ENCODE measurements at places on chromosomes 7 and 10. TPM values are rescaled to one million over a fixed set of nuclear protein-coding genes. Genes with fewer than 3 reads are reported as not detected.
A peak's percentile ranks its signal among the peaks of the same experiment; 100 is the strongest.

Gene MYL10
- not detected for total RNA-seq

Gene SFTPA1
- total RNA-seq = not detected

Gene UTF1
- total RNA-seq = not detected

- H3K36me3 ChIP-seq = peaks cover 8% of the 10 kb centered on the region
- peaks cover 3% of the 10 kb centered on the region for H3K4me1 ChIP-seq
- H3K27me3 ChIP-seq = no peaks in the 10 kb centered on the region
- H3K27ac ChIP-seq = no peak overlapping the region
Observed at GRCh38 chr7:150415161-150416153, 35.0 kb upstream of the GIMAP8 start.

DNA sequence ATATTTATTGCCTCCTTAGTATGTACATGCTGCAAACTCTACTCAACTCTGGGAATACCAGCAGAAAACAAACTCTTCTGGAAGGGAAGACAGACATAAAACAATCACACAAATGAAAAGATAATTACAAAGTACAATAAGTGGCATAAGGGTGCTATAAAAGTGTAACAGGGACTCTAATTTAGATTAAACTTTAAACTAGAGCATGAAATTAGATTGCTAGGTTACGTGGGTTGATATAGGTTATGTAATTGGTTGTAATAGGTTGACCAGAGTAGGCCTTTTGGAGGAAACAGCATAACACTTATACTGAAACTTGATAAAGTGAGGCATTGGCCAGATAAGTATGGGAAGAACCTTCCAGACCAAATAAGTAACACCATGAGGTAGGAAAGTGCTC lies 26.2 kb upstream of the DKK1 start:
- no peak for DNase-seq
- no peak overlapping the region for H3K4me3 ChIP-seq
- no peaks in the 10 kb centered on the region for H3K27me3 ChIP-seq

DNA sequence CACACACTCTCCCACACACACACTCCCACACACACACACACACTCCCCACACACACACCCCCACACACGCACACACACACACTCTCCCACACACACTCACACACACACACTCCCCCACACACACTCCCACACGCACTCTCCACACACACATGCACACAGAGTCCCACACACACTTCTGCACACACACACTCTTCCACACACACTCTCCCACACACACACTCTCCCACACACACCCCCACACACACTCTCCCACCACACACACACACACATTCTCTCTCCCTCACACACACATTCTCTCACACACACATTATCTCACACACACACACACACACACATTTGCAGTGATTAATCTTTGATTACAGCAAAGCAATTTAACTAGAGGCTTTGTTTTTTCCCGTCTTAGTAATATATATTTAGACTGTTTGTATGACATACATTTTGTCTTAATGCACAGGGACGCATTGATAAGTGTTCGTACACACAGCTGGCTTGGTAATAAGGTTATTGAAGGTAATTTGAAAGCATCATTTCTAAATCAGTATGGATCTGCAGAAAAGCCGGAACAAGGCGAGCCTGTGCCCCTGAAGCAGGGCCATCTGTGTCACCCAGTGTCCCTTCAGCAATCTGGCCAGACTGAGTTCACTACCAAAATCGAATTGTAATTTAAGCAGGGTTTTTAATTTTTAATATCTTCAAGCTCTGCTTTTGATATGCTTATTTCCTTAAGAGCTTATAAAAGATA lies 69.9 kb upstream of the SH2B2 start:
- no peaks in the 10 kb centered on the region for H3K4me1 ChIP-seq
- H3K36me3 ChIP-seq = peaks cover 1% of the 10 kb centered on the region
- no peak overlapping the region for H3K27ac ChIP-seq
- no peak for DNase-seq
- H3K27me3 ChIP-seq = no peaks in the 10 kb centered on the region

- no peak for DNase-seq
- H3K4me3 ChIP-seq = no peak overlapping the region
- peaks cover 13% of the 10 kb centered on the region for H3K27me3 ChIP-seq
- no peaks in the 10 kb centered on the region for H3K36me3 ChIP-seq
- no peaks in the 10 kb centered on the region for H3K4me1 ChIP-seq
Observed at GRCh38 chr7:116809636-116810266, 52.6 kb upstream of the CAPZA2 start.

GRCh38 chr10:17789396-17789795 lies 19.8 kb upstream of the MRC1 start:
- no peaks in the 10 kb centered on the region for H3K36me3 ChIP-seq
- DNase-seq = no peak
- peaks cover 3% of the 10 kb centered on the region for H3K4me1 ChIP-seq
- H3K27me3 ChIP-seq = peaks cover 4% of the 10 kb centered on the region
- no peak overlapping the region for H3K27ac ChIP-seq

- H3K4me1 ChIP-seq = peaks cover 3% of the 10 kb centered on the region
- no peak overlapping the region for H3K27ac ChIP-seq
- no peaks in the 10 kb centered on the region for H3K36me3 ChIP-seq
- peaks cover 69% of the 10 kb centered on the region for H3K27me3 ChIP-seq
- H3K4me3 ChIP-seq = peak overlapping the region; percentile 8
- DNase-seq = no peak
Observed at GRCh38 chr7:49774459-49775064, 1.1 kb downstream of the VWC2 start.

GRCh38 chr10:60594476-60595051 lies 183.7 kb upstream of the CDK1 start:
- DNase-seq = no peak
- H3K36me3 ChIP-seq = no peaks in the 10 kb centered on the region
- H3K27me3 ChIP-seq = no peaks in the 10 kb centered on the region
- no peak overlapping the region for H3K4me3 ChIP-seq
- H3K4me1 ChIP-seq = no peaks in the 10 kb centered on the region

DNA sequence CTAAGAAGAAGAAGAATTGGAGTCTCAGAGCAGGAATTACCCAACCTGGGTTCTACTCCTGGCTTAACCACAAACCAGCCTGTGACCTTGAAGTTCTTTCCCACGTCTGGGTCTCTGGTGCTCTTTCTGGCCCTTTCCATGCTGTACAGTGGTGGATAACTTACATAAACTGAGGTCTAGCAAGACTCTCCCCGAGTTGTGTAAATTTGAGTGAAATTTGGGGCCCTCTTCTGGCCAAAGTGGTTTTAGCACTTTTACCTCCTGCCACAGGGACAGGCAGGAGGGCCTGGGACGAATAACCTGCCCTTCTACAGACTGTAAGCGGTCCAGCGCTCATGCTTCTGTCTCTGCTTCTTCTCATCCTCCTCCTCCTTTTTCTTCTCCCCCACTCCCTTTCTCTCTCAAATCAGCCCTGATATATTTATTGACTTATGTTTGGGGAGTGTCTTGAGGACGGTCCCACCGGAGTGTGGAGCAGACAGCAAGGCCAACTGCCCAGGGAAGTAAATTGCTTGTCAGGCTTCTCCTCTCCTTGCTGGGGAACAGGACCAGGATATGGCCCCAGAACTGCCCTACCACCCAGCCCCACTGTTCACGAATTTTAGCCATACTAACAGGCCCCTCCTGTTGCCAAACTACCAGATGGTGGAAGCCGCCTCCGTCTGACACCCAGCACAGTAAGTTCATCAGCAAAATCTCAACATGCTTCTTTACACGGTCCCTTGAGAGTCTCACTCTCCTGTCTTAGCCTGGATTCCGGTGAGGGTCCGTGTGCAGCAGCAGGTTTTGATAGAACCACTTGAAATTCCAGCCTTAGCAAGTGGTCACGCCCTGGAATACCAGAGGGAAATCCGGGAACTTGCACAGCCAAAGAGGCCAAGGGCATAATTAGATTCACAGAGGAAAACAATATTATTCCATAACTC lies 4.0 kb upstream of the SH3PXD2A start:
- H3K27ac ChIP-seq = no peak overlapping the region
- no peak for DNase-seq
- H3K27me3 ChIP-seq = peaks cover 34% of the 10 kb centered on the region
- H3K36me3 ChIP-seq = peaks cover 5% of the 10 kb centered on the region
- H3K4me1 ChIP-seq = peaks cover 3% of the 10 kb centered on the region

DNA sequence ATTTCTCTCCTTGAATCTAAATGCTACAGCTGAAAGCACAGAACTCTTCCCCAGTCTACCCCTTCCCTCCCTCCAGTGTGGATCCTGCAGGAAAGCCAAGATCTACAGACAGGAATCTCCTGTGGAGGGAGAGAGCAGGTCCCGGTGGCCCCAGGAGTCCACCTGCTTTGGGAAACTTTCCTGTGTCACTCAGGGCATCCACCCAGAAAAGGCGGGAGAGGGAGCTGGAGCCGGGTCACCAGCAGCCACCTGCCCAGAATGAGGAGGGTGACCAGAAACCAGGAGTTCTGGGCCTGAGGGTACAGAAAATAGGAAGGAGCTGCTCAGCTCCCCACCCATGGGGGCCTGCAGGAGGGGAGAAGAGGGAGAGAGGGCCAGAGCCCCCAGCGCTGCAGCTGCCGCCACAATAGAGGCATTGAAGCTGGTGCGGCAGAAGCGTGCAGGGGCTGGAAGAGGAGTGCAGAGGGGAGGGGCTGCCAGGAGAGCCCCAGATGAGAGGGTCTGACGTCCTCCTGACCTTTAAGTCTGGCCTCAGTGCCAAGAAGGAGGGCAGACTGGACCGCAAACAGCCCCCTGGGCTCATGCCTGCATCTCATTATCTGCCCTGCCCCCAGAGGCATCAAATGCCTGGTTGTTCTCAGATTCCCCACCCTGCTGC lies 56.3 kb upstream of the TMEM72 start:
- no peak overlapping the region for H3K4me3 ChIP-seq
- DNase-seq = no peak
- no peaks in the 10 kb centered on the region for H3K4me1 ChIP-seq
- no peak overlapping the region for H3K27ac ChIP-seq
- no peaks in the 10 kb centered on the region for H3K27me3 ChIP-seq

DNA sequence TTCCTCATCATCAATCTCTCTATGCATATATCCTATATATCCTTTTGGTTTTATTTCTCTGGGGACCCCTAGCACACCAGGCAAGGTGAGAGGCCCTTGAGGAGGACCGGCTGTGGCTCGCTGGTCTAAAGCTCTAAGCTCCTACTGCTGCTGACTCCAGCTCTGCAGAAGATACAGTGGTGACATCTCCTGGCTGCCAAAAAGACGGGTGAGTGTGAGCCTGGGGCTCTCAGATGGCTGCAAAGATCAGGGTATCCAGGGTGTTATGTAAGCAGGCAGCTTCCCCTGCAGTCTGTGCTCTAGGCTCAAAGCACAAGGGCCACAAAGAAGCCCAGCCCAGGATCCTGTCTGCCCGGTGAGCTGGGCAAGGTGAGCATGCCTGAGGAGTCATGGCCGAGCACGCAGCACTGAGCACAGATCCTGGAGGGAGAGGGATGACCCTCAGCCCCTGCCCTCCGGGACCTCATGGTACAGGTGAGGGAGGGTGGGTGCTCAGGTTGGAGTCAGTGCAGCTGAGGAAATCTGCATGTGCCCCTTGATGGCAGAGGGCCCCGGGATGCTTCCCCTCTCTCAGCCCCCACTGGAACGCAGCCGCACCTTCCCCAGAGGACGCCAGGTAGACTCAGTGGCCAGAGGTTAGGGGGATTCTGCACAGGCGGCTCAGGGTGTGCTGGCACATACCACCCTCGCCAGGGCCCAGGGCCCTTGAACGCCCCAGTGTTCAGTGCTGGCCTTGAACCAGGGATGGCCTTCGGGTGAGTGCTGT lies 95.4 kb upstream of the INSIG1 start:
- H3K4me3 ChIP-seq = no peak overlapping the region
- no peak overlapping the region for H3K27ac ChIP-seq
- H3K4me1 ChIP-seq = peaks cover 15% of the 10 kb centered on the region
- H3K27me3 ChIP-seq = peaks cover 2% of the 10 kb centered on the region
- no peak for DNase-seq

DNA sequence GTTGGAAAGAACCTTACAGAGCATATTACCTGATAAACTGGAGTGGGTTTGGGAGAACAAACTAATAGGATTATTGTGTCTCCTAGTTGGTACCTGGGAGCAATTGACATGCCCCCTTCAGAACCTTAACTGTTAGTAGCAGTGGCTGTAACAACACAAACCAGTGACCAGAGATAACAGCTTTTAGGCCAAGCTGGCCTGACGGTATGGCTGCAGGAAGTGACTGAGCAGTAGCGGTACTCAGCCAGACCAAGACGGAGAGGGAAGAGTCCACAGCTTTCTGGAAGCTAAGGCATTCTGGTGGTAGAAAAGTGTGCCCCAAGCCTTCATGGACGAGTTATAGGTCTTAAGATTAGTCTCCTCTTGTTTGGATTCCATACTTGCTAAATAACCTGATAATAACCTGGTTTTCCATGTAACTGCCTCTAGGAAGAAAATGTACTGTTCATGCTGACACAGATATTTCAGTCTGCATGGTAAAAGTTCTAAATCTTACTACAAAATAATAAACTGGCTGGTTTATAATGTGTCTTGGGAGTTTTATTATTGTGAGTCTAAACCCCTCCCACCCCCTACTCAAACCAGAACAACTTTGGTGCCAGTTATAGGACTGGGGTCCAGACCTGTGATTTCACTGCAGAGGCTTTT lies 11.3 kb downstream of the NOLC1 start:
- H3K27ac ChIP-seq = no peak overlapping the region
- peaks cover 4% of the 10 kb centered on the region for H3K4me1 ChIP-seq
- peaks cover 16% of the 10 kb centered on the region for H3K36me3 ChIP-seq
- H3K4me3 ChIP-seq = no peak overlapping the region

GRCh38 chr10:1543596-1543995 lies 193.7 kb downstream of the ADARB2 start:
- DNase-seq = no peak
- H3K27ac ChIP-seq = no peak overlapping the region
- H3K36me3 ChIP-seq = no peaks in the 10 kb centered on the region
- H3K4me1 ChIP-seq = no peaks in the 10 kb centered on the region
- no peak overlapping the region for H3K4me3 ChIP-seq
- H3K27me3 ChIP-seq = no peaks in the 10 kb centered on the region

GRCh38 chr7:140062118-140062527 lies 628 bp downstream of the PARP12 start:
- H3K27ac ChIP-seq = peak overlapping the region; percentile 95
- no peak for DNase-seq
- H3K4me3 ChIP-seq = peak overlapping the region; percentile 95
- H3K27me3 ChIP-seq = no peaks in the 10 kb centered on the region
- H3K4me1 ChIP-seq = peaks cover 42% of the 10 kb centered on the region
- H3K36me3 ChIP-seq = peaks cover 41% of the 10 kb centered on the region

GRCh38 chr10:71957546-71958275 lies 6.5 kb upstream of the CHST3 start:
- no peak overlapping the region for H3K27ac ChIP-seq
- H3K36me3 ChIP-seq = peaks cover 3% of the 10 kb centered on the region
- no peak for DNase-seq
- H3K4me3 ChIP-seq = no peak overlapping the region

DNA sequence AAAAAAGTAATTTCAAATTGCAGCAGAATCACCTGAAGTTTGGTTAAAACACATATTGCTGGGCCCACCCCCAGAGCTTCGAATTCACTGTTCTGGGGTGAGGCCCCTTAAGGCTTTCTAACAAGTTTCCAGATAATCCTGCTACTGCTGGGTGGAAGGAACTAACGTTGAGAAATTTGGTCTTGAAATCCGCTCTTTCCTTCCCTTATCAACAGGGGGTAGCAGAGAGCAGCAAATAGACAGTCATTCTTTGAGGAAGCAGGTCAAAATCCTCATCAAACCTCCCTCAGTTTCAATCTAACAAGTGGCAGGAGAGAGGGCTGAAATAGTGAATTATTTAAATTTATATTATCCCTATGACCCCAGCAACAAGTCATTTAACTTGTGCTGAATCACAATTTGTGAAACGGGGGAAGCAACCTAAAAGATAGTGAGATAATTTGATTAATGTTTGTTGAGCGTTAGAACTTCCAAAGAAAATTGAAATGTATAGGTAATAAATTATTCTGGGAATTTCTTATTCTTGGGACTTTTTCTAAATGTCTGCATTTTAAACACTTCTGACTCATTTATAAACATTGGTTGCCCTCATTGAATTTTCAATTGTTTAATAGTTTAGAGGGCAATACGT lies 21.7 kb upstream of the MALSU1 start:
- H3K27ac ChIP-seq = no peak overlapping the region
- no peak for DNase-seq
- no peaks in the 10 kb centered on the region for H3K36me3 ChIP-seq
- H3K4me1 ChIP-seq = peaks cover 15% of the 10 kb centered on the region
- no peaks in the 10 kb centered on the region for H3K27me3 ChIP-seq
